Stimulated activated CD4-positive, alpha-beta T cell treated with anti-CD3 and anti-CD28 coated beads, TNF-alpha, amount 100 ng/mL, for 1 hour (primary cell): ENCODE measurements at places on chromosomes 3 and 15.
A peak's percentile ranks its signal among the peaks of the same experiment; 100 is the strongest.

DNA sequence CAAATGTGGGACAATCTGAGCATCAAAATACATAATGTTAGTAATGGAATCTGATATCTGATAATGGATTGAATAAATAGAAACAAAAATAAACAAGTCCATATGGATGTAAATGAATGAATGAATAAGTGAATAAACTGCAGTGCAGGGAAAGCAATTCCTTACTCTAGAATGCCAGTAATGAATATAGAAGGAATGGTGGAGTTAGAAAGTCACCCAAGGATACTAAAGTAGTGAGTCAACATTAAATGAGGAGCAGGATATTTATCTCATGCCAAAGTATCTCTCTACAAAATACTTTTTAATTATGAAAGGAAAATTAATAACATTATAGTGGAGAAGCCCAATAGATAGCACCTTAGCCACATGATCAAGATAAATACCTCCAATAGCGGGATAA is 300.3 kb downstream of the FEZF2 start:
- no peak for DNase-seq

DNA sequence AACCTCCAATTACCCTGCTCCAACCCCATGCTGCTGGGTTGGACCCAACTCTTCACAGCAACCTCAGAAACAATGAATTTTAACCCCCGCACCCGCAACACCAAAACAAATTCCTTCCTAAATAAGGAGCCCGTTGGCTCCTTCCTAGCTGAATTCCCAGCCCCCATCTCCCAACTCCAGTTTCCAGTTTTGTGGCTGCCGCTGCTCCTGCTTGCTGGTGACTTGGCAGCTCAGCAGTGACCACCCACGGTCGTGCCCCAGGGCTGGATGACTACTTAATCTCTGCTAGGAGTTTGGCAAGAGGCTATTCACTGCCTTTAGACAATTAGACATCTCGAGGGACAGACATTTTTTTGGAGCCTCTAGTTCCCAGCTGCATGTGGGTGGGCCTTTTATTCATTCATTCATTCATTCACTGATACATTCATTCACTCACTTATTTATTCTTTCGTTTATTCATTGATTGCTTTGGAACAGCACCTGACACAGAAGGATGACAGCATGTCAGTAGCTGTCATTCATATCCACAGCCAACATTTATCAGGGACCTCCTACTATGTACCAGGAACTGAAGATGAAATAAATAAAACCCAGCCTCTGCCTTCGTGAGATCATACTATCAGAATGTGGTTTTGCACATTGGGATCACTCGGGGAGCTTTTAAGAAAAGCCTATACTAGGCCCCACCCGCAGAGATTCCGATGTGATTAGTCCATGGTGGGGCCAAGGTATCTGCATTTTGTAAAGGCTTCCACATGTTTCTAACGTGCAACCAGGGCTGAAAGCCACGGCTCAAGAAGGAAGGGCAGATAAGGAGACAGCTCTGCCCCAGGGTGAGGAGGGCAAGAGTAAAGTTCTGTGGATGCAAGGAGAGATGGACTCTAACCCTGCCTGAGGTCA is 256.5 kb downstream of the SHQ1 start:
- DNase-seq: no peak

- no peak for DNase-seq
These were observed 263.0 kb downstream of the EBLN2 start for GRCh38 chr3:73324203-73325155.

GRCh38 chr3:109268181-109268580 is 48.1 kb downstream of the DPPA2 start:
- no peak for DNase-seq

- DNase-seq: no peak
These were observed 51.1 kb downstream of the RARB start for GRCh38 chr3:25478964-25479726.

GRCh38 chr15:42163947-42164550 is 7.6 kb upstream of the PLA2G4F start:
- DNase-seq: no peak

GRCh38 chr3:75192146-75192616 is 471.9 kb upstream of the FRG2C start:
- DNase-seq: peak; percentile 3

GRCh38 chr3:177069514-177070329 is 127.6 kb downstream of the TBL1XR1 start:
- DNase-seq: no peak

DNA sequence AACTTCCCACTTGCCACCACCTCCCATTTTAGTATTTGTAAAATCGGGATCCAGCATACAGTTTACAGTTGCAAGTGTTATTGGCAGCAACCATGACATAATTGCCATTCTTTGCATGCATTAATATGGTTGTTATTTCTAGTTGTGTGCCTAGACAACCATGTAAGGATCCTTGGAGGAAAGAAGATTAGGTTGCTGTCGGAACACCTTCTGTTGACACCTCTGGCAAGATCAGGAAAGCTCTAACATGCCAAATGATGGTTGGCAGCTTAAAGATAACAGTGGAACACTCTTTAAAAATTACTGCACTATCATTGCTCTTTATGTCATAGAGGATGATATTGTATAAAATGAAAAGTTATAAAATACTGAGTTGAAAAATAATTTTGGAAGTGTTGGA is 313.5 kb upstream of the RARB start:
- no peak for DNase-seq
